ENCODE measurements at places on chromosomes 7 and 10. TPM values are rescaled to one million over a fixed set of nuclear protein-coding genes. Genes with fewer than 3 reads are reported as not detected.

The COL13A1 gene
- total RNA-seq: not detected

The TSPAN33 gene
- 8.1 TPM for total RNA-seq

The ANKRD22 gene
- 0.18 TPM for total RNA-seq

The GHRHR gene
- not detected for total RNA-seq

The PRSS1 gene
- total RNA-seq: not detected

The ETV1 gene
- total RNA-seq: not detected

The TRIM50 gene
- 0.20 TPM for total RNA-seq

The CDC14C gene
- not detected for total RNA-seq

The SHTN1 gene
- 0.39 TPM for total RNA-seq

The C10orf67 gene
- 1.5 TPM for total RNA-seq

The GATA3 gene
- 5.7 TPM for total RNA-seq

The ADCYAP1R1 gene
- total RNA-seq: not detected

The CYP3A4 gene
- total RNA-seq: 0.14 TPM

The CPN1 gene
- total RNA-seq: not detected

The ENO4 gene
- not detected for total RNA-seq

The SYCE1 gene
- total RNA-seq: not detected

The PDE6C gene
- total RNA-seq: not detected

The EBLN1 gene
- not detected for total RNA-seq

The SLC26A5 gene
- total RNA-seq: not detected

The TMEM176A gene
- not detected for total RNA-seq

The OR13A1 gene
- total RNA-seq: not detected

The UFSP1 gene
- total RNA-seq: 0.77 TPM
